ENCODE measurements at places on chromosomes 6 and 20.

DNA sequence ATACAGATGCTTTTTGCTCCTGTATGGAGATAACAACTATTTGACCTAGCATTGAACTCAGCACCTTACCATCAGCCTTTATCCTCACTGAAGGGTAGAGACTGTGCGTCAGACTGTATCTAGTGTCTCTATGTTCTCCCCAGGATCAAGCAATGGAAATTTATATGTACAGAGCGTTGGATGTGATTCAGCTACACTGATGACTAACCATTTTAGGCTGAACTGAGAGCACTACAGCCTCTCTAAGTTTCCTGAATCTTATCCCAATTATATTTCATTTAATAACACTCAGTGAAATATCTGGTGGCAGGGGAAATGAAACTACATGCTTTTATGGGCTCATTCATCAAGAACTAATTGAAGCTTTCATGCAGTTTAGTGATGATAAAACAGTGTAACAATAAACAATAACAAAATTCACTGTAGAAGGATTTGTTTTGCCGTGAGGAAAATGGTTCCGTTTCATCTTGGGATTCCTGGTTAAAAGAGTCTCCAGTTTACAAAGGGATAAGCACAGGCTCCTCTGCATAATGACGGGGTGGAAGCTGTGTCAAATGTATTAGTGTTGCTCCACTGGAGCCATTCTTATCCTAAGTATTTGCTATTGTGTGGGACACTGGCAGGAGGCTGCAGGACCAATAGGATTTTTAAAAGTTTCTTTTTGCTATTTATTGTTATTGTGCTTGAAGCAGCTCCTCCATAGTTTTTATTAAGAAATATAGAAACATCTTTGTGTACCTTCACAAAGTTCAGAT is 567.6 kb upstream of the MMS22L start:
- DNase-seq: no peak

GRCh38 chr20:32438331-32438858 is 80.3 kb downstream of the ASXL1 start:
- DNase-seq: no peak

DNA sequence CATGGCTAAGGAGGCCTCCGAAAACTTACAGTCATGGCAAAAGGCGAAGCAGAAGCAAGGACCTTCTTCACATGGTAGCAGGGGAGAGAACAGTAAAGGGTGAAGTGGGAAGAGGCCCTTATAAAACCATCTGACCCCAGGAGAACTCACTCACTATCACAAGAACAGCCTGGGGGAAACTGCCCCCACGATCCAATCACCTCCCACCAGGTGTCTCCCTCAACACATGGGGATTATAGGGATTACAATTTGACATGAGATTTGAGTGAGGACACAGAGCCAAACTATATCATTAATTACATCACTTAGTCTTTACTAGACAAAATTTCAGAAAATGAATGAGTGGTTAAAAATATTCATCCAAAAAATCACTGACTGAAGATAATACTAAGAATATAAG is 453.6 kb downstream of the COL12A1 start:
- no peak for DNase-seq

- DNase-seq: no peak
Measured at GRCh38 chr6:44011350-44011920, 115.8 kb downstream of the MRPL14 start.

GRCh38 chr6:18323935-18324705 is 59.8 kb upstream of the DEK start:
- DNase-seq: peak; percentile 51

GRCh38 chr20:58524814-58525213 is 9.6 kb upstream of the APCDD1L start:
- DNase-seq: no peak

DNA sequence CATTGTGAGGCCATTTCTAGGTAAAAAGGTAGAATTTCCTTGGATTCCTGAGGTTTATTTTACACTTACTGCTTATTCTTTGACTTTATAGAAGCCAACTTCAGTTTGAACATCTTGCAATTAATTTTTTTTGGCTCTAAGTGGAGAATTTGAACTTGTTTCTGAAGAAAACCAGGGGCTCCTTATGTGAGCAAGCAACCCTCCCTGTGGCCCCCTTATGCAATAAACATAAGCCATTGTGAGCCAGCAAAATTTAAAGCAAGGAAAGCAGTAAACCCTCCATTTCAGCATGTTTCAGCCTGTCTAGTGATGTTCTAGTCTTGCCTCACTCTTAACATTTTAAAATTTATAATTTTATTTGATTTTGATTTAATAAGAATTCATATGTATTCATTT is 5.6 kb downstream of the HLA-F start:
- DNase-seq: no peak

GRCh38 chr20:61340157-61340556 is 88.1 kb downstream of the CDH4 start:
- no peak for DNase-seq

DNA sequence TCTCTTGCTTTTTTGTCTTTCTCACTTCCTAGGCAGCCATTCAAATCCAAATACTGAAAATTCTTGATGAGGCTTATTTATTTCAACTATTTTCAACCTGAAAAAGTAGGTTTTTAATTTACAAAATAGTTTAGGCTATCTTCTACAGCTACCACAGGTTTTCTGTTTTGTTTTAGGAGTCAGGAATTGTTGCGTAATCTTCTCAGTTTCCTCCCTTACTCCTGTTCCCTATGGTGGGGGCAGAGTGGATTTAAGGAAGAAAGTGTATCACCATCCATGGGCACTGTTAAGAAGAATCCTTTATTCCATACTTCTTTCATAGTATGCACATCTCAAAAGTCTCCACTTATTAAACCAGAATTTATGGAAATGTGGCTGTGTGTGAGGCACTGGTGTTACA is 182.4 kb downstream of the KHDC1L start:
- DNase-seq: no peak

- DNase-seq: no peak
Measured at GRCh38 chr20:44582311-44583025, at the start of gene PKIG. Gene PKIG (plus strand): TSS chr20:44582579. CDS start chr20:44614557, 31,978 bp downstream.

DNA sequence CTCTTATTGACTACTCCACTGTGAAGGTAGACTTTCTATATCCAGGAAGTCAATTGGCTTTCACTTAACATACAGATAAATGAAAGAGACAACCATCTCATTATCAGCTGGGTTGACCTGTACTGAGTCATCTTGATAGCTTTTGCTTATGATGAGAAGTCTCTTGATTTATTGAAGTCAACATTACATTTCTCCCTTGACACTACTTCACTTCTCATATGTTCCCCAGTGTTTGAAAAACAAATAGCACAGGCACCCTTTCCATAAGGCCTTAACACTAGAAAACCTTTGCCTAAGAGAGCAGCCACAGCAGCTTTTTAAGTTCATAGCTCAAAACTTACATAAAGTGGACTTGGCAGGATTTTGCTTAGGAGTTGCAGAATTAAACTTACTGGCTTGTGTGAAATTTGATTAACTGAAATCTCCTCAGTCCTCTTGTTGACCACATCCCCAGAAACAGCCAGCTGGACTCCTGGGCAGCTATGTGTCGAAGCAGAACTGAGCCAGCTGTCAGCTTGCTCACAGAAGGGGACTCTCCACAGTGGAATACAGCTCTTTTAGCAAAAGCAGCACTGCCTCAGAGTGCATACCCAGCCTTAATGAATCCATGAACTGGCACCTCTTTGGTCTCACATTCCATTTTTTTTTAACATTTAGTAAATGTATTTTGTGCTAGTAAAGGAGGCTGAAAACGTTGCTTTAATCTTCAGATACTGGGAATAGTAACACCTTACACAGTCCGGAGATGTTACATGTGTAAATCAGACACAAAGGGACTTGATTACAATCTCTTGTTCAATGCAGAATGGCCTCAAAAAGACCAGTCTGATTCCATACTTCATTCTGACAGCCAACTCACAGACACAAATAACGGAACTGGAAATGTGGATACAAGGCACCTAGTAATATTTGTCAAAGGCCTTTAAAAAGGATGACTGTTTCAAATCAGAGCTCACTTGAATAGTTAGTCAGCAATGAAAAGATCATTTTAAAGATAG is 1532.7 kb downstream of the HACE1 start:
- DNase-seq: no peak

GRCh38 chr6:42618686-42619085 is 54.9 kb downstream of the UBR2 start:
- DNase-seq: peak; percentile 9

Data from activated CD4-positive, alpha-beta T cell treated with anti-CD3 and anti-CD28 coated beads, Interleukin-10, Interleukin-2, amounts not matched to agents 100 ng/mL and 50 ng/mL, durations not matched to agents 16 hours and 8 hours (primary cell).